ENCODE measurements at places on chromosomes 16 and 17.

DNA sequence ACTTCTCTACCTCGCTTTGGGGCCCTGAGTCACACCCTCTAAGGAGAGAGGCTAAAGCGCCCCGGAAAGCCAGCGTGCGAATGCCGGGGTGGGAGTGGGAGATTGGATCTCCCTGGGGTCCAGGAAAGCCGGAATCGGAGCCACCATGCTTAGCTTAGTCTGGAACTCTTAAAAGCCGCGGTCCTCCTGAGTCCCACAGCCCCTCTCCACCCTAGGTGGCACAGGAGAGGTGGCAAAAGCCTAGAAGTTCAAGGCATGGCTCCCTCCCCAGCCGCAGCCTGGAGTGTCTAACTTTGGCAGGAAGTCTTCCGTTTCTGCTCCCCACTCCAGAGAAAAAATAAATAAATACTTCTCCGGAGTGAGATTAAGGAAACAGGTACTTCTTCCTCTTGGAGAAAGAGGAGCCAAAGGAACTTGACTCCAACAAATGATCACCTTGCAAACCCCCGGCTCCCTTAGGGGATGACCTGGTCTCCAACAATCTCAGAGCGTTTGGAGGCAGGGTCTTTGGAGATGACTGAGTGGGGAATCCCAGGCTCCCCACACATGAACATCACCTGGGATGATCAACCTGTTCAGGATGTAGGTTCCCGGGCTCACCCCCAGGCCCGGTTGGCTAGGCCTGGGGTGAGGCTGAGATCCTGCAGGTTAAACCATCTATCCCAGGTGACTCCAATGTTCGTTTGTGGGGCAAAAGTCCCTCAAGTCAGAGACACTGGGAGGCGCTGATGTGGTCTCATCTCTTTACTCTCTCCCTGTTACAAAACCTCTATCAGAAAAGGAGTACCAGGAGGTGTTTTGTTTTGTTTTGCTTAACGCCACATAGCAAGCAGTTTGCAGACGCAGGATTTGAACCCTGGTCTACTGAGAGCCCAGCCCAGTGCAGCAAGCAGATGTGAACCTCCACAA, 2.9 kb downstream of the CIITA start:
- DNase-seq: no peak

DNA sequence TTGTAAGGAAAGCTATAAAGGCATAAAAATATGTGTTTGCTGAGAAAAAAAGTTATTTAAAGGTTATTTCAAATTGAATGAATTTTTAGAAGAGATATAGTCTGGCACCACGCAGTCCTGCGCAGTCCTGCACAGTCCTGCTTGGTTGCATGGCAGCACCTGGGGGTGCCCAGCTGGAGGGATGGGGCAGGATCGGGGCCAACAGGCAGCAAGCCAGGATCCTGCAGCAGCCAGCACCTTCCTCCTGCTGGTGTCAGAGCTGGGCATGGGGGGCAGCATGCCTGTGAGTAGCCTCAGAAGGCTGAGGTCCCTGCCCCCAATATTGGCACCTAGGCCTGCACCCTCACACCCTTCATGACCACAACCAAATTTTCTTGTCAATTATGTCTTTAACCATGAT, 46.0 kb downstream of the GLG1 start:
- no peak for DNase-seq

- DNase-seq: peak; percentile 90
Measured at GRCh38 chr17:42276609-42277341, 584 bp upstream of the STAT5B start.

GRCh38 chr16:30351586-30352419, 3.3 kb downstream of the CD2BP2 start:
- DNase-seq: peak; percentile 95

DNA sequence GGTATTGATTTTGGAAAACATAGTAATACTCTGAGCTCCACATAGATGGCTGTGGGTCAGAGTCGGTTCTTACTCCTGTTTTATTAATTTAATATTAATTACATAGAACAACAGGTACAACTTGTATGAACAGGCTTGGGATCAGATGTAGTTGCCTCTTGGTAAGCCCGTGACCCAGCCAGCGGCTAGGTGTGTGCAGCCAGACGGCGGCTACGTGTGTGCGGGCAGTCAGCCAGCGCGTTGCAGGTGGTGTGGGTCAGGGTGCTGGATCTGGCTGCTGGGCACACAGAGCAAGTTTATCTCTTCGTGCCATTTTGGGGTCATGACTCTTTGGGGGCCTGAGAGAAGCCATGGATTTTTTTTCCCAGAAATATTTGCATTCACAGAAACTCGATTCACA, 30.3 kb downstream of the DBNDD1 start:
- no peak for DNase-seq

GRCh38 chr16:11405331-11406176, 60.3 kb downstream of the RMI2 start:
- peak; percentile 39 for DNase-seq

DNA sequence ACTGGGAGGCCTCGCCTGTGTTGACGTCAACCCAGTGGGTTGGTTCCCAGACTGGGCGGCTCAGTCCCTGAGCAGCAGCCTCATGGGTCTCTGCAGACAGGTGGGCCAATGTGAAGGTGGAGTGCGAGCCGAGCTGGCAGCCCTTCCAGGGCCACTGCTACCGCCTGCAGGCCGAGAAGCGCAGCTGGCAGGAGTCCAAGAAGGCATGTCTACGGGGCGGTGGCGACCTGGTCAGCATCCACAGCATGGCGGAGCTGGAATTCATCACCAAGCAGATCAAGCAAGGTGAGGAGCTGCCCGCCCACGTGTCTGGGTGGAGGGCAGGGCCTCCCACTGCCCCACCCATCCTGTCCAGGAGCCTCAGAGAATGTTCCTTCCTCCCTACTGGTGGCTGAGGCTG, 44.1 kb downstream of the MRC2 start:
- DNase-seq: no peak

DNA sequence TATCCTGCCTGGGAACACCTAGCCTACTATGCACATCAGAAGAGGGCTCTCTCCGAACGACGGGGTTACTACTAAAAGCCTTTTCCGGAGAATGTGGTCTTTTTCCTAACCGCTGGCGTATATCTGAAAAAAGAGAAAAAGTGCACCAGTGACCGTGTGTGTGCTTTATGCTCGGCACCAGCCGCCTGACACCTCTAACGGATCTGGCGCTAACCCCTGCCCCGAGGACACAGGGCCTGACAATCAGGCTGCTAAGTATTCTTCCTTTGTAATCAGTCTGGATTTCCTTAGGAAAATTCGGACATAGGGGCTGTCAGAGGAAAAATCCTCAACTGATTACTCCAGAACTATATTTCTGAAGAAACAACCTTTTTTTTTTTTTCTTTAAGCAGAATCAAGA, 13.4 kb upstream of the ITGAE start:
- no peak for DNase-seq

DNA sequence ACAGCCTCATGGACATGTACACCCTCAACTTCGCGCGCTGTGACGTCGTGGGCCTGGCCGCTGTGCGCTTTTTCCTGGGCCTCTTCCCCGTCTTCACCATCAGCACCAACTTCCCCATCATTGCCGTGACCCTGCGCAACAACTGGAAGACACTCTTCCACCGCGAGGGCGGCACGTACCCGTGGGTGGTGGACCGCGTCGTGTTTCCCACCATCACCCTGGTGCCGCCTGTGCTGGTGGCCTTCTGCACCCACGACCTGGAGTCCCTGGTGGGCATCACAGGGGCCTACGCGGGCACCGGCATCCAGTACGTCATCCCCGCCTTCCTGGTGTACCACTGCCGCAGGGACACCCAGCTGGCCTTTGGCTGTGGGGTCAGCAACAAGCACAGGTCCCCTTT, 23.5 kb downstream of the GRIN2C start:
- no peak for DNase-seq

DNA sequence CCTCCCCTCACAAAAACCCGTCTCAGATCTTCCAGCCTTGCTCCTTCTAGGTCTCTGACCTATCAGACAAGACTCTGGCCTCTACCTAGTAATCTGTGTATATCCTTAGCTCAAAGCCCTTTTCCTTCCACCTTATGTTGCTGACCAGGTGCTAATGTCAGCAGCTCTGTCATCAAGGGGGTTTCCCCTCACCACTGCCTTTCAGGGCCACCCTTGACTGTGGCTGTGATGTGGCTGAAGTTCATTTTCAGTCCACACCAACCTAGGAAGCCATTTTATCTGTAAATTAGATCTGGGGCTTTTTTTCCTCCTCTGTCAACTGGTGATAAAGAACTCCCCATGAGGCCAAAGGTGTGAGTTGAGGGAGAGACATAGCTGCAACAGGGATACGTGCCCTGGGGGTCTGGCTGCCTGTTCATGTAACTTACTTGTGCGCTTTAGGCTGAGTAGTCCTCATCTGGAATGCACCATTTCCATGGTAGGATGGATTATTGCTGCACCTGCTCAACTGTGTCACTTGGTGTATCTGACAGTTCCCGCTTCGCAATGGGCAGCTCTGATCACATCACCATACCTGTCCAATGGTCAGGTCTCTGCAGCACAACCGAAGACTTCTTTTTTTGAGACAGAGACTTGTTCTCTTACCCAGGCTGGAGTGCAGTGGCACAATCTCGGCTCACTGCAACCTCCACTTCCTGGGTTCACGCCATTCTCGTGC, 14.7 kb upstream of the RUNDC3A start:
- DNase-seq: no peak

- no peak for DNase-seq
Measured at GRCh38 chr16:57998486-57998885, 2.0 kb downstream of the ZNF319 start.

DNA sequence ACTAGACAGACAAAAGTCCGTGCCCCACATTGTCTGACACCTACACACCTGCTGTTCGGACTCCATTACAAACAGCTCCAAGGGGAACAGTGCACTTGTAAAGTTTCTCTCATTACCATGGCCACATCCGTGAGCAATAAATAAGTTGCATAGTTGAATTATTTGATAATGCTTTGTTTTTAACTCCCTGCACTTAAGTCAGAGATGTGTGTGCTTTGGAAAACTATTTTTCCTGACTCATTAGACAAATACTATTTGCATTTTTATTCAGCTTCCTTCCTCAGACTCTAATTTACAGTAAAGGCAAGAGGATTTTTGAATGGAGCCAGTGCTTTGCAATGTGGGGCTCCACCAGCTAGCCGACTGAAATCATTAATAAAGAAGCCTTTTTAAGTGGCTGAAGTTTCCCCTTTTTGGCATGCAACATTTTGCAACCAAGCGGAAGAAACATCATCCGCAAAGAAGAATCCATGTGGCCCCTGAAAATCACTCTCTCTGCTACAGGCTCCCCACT, 6.5 kb upstream of the CCL2 start:
- DNase-seq: peak; percentile 60

- DNase-seq: no peak
Measured at GRCh38 chr16:66432429-66432828, 5.3 kb downstream of the BEAN1 start.

GRCh38 chr17:17873450-17873991, 36.7 kb upstream of the SREBF1 start:
- DNase-seq: no peak

DNA sequence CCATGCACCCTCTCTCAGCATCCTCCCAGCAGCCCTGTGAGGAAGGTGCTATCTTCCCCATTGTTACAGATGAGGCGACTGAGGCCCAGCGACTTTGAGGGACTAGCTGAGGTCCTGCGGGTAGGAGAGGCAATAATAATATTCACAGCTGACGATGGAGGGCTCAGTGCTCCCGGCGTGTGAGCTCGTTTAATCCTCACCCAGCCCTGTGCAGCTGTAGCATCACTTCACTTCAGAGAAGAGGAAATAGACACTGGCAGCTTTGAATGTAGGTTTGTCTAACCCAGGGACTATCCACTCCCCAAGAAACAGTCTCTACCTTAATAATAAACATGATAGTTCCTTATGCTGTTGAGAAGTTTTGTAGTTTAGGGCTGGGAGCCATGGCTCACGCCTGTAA, 21.6 kb downstream of the LASP1 start:
- DNase-seq: no peak

DNA sequence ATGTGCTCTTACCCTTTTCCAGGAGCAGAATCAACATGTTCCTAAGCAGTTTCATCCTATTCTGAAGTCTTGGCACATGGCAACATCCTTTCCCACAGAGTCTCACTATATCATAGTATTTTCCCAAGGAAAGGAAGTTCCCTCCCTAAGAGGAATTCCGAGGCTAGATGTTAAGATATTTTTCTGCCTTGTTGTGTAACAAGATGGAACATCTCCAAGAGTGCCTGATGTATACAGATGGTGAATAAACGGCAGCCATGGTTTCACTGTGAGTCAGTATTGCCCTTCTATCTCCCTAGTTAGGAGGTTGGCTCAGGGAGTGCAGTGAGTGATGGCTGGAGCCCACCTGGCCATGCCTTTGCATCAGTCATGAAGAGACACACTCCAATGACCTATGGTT, 48.2 kb downstream of the SPACA3 start:
- DNase-seq: peak; percentile 55

- no peak for DNase-seq
Measured at GRCh38 chr16:29975811-29976511, 2.3 kb downstream of the TAOK2 start.

GRCh38 chr16:79264237-79265109, 336.1 kb downstream of the MAF start:
- no peak for DNase-seq

- DNase-seq: peak; percentile 53
Measured at GRCh38 chr16:46884513-46885293, 541 bp downstream of the GPT2 start.

GRCh38 chr16:30003670-30004423, 7.0 kb downstream of the DOC2A start:
- DNase-seq: no peak
